ENCODE measurements at places on chromosomes 13 and 19.

- no peak for DNase-seq
Measured at GRCh38 chr13:34357435-34358232, 539.7 kb downstream of the RFC3 start.

- DNase-seq, result peak; percentile 92
Measured at GRCh38 chr19:10230861-10231611, at the start of gene S1PR2. S1PR2 (minus strand) TSS chr19:10231331; CDS start chr19:10224905, 6,426 bp downstream.

DNA sequence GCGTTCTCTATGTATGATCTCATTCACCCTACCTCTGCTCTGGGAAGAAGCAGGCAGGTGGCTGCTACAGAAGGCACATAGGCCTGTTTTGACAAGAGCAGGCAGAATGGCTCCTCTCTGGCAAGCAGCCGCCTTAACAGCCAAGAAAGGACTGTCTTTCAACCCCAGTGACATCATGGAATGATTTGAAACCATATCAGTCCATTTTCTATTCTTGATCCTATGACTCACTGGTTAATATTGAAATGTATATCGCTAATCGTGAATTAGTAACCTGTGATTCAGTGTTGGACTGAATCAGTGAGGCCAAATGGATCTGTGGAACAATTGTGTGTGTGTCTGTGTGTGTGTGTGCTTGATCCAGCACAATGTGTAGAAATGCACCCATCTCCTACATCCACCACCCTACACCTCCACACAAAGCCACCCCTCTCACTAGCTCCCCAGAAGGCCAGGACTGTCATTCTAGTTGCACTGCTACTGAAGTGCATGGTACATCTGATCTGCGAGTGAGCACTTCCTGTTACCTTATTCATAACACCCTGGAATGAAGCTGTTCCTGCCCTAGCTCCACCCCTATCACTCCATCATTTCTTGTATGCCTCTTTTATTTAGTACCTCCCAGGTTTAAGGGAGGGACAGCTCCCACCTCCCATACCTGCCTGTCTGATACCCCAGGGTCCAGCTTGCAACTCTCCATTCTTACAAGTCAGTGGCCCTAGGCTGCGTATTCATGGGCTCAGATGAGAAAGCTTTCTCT is 460.0 kb downstream of the FOXO1 start:
- DNase-seq, result no peak

GRCh38 chr19:27911122-27911898 is 1301.6 kb downstream of the UQCRFS1 start:
- DNase-seq, result no peak

DNA sequence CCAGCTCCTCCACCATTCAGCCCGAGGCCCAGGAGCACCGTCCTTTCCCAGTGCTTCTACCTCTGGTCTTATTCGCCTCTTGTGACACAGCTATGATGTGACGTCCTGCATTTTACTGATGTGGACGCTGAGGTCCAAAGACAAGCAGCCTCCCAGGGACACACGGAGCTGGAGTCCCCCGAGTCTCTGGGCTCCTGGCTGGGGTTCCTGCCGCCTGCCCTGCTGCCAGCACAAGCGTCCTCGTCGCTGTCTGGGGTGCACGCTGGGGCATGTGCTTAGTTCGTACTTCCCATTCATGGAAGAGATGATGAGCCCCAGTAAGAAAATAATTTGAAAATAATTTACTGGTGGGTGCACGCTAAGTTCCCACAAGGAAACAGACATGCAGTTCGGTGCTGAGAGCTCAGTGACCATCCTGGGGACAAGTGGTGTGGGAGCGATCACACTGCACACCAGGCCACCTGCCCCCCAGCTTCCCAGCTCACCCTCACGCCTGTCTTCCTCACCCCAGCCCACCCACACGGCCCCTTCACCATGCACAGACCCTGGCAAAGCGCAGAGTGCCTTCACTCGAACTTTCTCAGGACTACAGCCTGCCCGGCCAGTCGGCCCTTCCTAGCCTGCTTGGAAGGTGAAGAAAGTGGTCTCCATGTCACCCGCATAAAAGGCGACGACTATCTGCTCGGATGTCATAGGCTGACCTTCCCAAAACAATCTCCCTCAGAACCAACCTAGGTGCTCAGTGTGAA is 14.2 kb upstream of the CFAP97D2 start:
- DNase-seq, result no peak

DNA sequence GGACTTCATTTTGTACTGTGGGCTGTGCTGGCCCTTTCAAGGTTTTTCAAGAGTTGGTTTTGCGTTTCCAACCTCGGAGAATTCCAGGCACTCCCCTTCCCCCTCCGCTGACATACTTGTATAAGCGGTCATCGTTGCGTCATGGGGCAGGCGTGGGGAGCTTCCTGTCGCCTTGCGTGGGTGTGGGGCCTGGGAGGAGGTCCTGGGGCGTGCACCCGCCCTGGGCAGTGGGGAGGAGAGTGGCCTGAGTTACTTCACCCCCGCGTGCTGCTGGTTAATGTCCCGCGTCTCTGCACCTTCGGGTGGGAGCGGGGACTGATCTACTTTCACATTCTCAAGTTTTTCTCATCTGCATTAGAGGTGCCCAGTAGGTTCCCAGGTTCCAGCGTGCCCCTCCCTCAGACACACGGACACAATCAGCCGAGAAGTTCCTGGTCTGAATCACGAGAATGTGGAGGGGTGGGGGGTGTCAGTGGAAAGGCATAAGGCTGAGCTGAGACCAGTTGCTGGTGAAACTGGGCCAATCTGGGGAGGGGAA is 4.1 kb downstream of the IER2 start:
- DNase-seq, result peak; percentile 46

DNA sequence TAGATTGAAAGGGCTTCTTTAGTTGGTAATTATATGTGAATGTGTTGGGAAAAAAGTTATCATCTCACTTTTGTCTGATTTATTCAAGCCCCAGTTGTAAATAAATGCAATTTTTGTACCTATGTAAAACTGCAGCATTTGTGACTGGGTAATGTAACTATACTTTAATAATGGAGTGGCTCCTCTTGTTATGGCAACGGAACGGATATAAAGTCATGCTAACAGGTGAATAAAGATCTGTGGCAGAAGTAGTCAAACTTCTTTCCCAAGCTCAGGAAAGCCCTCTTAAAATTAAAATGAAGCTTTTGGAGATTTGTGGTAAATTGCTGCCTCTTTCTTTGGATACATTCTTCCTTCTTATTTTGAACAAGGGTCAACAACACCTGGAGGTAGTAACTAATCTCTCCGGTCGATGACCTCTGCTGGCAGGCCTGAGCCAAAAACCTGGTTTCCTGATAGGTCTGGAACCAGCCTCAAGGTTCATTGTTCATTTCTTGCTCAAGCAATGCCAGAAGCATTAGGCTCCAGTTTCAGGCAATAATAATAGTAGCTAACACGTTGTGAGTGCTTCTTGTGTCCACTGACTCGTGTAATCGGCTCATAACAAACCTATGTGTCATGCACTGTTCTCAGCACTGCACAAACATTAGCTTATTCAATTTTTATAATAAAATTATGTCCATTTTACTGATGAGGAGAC is 313.4 kb upstream of the DACH1 start:
- no peak for DNase-seq

DNA sequence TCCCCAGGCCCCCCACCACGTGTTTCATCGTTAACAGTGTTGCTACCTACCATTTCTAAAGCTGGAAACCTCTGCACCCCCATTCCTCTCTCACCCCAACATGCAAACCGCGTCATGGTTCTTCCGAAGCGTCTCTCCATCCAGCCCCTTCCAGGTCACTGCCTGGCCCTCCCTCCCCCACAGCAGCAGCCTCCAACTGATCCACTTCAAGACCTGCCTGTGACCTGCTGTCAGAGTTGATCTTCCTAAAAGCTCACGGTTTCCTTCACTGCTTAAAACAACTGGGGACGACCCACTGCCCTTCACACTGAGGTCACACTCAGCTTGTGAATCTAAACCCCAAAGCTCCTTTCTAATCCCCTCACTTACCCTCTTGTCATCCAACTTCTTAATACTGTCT is 47.7 kb downstream of the STK24 start:
- no peak for DNase-seq

GRCh38 chr13:109110159-109110558 is 480.7 kb downstream of the MYO16 start:
- DNase-seq, result no peak

GRCh38 chr19:14459703-14460102 is 15.5 kb downstream of the PTGER1 start:
- no peak for DNase-seq

- DNase-seq, result no peak
Measured at GRCh38 chr19:1728816-1729567, 24.3 kb upstream of the ONECUT3 start.

- DNase-seq, result no peak
Measured at GRCh38 chr19:51157265-51157664, 15.2 kb downstream of the SIGLEC7 start.

DNA sequence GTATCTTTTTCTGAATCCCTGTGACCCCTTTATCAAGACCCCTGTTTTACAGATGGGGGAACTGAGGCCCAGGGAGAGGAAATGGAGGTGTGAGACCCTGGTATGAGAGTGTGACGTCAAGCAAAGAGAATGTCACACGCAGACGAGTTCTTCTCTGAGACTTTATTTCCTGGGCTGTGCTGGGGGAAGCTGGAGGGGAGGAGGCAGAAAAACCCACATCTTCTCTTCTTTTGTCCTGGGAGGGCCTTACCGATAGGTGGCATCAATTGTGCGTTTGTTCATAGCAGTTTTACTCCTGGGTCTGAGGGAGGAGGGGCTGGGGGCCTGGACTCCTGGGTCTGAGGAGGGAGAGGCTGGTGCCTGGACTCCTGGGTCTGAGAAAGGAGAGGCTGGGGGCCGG is 4.9 kb upstream of the KLK15 start:
- DNase-seq, result no peak

DNA sequence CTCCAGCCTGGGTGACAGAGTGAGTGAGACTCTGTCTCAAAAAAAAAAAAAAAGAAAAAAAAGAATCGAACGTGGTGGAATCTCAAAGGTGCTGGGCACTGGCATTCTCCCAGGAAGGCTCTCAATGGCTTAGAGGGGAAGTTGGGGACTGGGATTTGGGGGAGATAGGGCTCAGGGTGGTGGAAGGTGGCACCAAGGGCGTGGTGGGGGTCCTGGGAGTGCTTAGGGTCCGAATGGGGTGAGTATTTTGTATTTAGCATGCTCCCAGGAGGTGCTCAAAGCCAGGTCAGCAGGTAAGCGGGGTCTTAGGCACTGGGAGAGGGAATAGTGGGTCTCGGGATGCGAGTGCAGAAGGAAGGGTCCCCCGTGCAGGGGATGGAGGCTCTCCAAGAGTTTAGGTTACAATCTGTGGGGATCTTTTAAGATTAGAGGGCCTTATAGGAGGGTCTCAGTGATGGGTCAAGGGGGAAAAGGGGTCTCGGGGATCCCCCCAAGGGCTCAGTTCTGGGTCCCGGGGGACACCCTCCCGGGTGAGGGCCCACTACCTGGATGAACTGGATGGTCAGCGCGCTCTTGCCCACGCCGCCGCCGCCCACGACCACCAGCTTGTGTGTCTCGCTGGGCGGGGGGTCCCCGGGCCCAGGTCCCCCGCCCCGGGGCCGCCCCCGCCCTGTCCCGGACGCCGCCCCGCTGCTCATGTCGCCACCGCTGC is 386 bp downstream of the RRAS start:
- DNase-seq, result no peak

DNA sequence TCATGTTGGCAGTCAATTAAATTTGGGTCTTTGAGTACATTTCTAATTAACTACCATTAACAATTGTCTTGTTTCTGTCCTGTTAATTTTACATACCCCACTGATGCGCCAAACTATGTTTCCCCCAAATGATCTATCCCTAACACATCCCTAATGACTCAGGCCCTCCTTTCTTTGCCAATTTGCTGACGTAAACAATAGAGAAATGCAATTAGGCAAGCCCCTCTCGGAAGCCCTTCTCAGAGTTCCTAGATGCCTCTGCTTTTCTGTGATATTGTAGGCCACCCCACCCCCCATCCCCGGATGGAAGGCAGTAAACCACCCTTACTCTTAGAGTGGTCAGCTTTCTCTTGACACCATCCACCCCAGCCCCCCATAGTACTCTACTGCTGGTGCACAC is 74.2 kb downstream of the FLT1 start:
- DNase-seq, result no peak

DNA sequence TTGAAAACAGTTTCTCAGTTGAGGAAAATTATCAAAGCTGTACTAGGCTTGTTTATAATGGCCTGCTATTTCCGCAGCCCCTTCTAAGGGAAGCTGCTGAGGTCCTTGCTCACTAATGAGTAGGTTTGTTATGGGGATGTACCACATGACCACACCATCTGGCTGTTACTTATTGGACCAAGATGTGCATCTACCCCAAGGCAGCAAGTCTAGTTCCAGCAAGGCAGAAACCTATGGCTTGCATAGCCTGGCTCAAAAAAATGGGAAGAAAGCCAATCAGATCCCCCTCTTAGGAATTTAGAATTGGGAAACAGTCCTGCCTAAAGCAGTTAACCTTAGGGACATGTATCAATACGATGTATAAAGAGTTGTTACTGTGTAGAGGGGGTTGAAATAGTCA is 186.5 kb upstream of the SPRY2 start:
- no peak for DNase-seq

- DNase-seq, result no peak
Measured at GRCh38 chr13:113479179-113479578, 11.3 kb downstream of the DCUN1D2 start.

Data from nephron progenitor cell (in vitro differentiated cells).